ENCODE measurements at places on chromosomes 5 and 9. TPM values are rescaled to one million over a fixed set of nuclear protein-coding genes. Genes with fewer than 3 reads are reported as not detected.

DNA sequence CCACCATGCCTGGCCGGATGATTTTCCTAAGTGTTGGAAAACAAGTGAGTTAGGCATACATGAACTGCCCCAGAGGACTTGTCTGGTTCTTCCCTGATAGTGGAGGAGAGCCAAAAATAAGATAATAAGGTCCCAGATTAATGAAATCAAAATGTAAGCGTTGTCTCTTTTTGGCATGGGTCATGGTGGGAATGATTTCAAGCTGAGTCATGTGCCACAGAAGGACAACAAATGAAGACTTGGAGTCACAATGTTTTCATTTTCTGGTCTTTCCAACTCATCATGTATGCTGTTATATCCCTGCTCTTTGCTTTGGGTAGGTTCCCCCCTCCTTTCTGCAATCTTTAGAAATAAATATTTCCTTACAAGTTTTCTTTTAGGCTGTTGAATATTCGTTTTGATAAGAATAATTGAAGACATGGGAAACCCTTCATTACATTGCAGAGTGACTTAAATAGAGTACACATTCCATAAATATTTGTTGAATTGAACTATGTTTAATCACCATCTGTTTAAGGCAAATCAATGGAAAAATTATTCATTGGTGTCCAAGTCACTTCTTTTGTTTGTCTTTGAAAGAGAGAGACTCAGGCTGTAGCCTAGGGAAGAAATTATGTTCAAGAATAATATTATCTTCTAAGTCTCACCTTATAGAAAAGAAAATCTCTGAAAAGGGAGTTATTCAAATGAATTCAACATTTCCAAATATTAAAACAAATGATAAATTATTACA lies 196.3 kb downstream of the CSNK1G3 start:
- DNase-seq = no peak

- DNase-seq = no peak
These were observed 75.8 kb upstream of the WWC1 start for GRCh38 chr5:168215646-168216045.

GRCh38 chr5:20088361-20088760 lies 100.4 kb upstream of the CDH18 start:
- DNase-seq = no peak

GRCh38 chr9:3916984-3917383 lies 382.9 kb downstream of the GLIS3 start:
- DNase-seq = no peak

DNA sequence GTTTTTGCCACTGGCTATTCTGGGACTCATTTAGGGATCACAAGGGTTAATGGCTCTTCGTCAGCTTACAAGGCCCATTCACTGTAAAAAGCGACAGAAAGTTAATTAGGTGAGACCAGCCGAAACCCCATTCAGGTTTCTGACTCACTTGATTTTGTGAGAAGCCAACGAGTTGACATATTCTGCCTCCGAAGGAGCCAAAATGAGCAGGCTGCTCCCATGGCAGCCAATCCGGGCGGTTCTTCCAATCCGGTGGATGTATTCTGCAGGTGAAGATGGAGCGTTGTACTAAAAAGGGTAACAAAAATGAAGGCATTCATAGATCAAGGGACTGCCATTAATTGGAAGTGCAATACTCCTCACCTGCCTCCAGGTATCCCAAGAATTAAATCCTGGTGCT lies 39.7 kb downstream of the DDX31 start:
- DNase-seq = no peak

DNA sequence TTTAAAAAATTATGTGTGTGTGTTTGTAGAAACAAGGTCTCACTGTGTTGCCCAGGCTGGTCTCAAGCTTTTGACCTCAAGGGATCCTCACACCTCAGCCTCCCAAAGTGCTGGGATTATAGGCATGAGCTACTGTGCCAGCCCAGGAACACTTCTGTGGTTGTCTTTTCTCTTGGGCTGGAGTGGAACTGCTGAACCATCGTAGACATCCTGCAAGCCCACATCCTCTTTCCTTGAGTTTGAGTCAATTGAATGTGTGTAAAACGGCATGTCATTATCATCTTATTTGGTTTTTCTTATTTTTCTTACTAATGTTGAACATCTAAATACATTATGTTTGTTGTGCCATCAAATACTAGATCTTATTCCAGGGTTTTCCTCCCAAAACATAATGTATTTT lies 40.0 kb downstream of the EHMT1 start:
- no peak for DNase-seq

The DDX4 gene
- not detected for polyA plus RNA-seq

- DNase-seq = no peak
These were observed 22.0 kb upstream of the RAD23B start for GRCh38 chr9:107261106-107261505.

GRCh38 chr9:113868501-113868900 lies 7.6 kb upstream of the ZNF618 start:
- no peak for DNase-seq

DNA sequence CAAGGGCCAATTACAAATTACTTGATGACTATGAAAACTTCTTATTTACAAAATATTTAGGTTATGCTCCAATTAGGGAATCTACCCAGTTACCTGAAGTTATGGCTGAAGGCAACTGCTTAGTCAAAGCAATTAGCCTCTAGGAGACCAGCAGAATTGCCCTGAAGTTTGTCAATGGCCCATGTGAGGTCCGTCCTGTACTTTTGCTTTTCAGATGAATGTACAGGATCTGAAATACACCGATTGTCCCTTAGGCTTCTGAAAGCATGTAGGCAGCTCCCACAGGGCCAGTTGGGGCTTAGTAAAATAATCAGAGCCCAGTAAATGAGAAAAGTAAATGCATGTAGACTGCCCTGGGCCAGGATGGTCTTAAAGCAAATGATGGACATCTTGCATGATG lies 93.3 kb downstream of the DAPK1 start:
- no peak for DNase-seq

GRCh38 chr9:85723215-85723614 lies 18.5 kb downstream of the AGTPBP1 start:
- no peak for DNase-seq

The CBY3 gene
- 0.75 TPM for polyA plus RNA-seq

GRCh38 chr5:160287378-160288051 lies 24.8 kb downstream of the CCNJL start:
- no peak for DNase-seq

GRCh38 chr9:78598120-78598519 lies 301.2 kb downstream of the PSAT1 start:
- no peak for DNase-seq

DNA sequence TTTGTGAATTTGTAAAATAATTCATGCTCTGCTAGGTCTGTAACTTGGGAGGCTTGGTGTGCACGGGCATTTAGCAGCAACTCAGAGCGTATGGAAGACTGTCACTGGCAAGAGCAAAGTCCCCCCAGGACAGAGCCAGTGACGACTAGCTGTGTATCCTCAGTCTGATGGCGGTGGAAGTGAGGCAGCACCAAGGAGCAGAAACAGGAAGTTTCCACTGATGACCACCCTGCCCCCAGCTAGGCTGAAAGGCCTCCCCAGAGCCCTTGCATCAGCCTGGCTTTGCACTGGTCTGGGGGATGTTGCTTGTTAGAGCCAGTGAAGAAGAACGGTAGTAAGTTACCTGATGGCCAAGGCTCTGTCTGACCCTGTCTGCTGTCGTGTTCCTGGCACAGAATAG lies 66.8 kb upstream of the ABL1 start:
- no peak for DNase-seq

The PHF24 gene
- polyA plus RNA-seq = 0.14 TPM

- DNase-seq = no peak
These were observed 76.2 kb upstream of the CHD1 start for GRCh38 chr5:99004960-99005359.

The SLC46A2 gene
- 0.44 TPM for polyA plus RNA-seq

The RNF208 gene
- 13.2 TPM for polyA plus RNA-seq

DNA sequence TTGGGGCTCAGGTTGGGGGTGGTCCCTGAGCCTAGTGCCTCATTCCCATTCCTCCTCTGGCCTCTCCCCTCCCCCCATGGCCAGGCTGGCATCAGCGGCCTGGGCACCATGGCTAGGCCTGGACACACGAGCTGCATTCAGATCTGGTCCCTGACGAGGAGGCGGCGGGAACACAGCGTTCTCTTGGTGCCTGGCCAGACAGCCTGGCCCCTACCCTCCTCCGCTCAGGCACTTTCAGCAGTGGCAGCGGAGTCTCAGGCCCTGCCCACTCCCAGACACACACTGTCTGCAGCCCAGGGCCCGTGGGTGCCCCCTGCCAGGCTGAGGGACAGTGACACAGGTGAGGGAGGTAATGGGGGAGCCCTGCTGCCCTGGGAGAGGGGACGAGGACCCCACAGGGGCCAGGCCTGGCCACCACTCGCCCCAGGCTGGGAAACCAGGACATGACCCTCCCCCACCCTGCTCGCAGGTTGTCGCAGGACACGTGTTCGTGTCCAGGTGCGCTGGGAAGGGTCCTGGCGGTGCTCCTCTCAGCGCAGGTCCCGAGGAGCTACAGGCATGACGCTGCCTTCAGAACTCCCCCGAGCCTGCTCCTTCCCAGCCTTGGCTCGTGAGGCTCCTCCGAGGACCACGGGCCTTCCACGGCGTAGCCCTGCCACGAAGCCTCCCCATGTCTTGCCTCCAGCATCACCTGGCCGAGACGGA lies 19.9 kb upstream of the UBAC1 start:
- no peak for DNase-seq

The WNK2 gene
- polyA plus RNA-seq = 24.8 TPM

The PLAC8L1 gene
- 0.76 TPM for polyA plus RNA-seq

- DNase-seq = no peak
These were observed 265.9 kb downstream of the MCTP1 start for GRCh38 chr5:95018946-95019345.

DNA sequence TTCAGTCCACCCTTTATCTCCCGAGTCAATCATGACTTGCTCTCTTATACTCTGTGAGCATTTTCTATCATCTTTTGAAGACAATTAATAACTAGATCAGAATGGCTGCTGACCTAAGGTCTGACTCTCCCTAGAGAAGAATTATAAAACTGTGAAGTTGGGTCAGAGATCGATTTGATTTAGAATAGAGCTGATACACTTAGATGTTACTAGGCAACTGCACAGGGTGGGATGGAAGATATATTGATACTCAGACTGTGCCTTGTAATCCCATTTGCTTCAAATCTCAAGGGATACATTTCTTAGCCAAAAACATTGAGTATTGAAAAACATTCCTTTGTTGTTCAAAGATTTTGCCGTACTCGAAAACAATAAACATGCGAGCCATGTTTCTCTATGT lies 106.0 kb upstream of the NMUR2 start:
- DNase-seq = no peak

The ROPN1L gene
- 1.6 TPM for polyA plus RNA-seq

- no peak for DNase-seq
These were observed 34.9 kb downstream of the SLC6A3 start for GRCh38 chr5:1410156-1411014.

GRCh38 chr5:82905986-82906385 lies 171.2 kb downstream of the TMEM167A start:
- DNase-seq = no peak

GRCh38 chr9:107216329-107216728 lies 66.8 kb upstream of the RAD23B start:
- no peak for DNase-seq

The ATP6V0E1 gene
- polyA plus RNA-seq = 235 TPM

GRCh38 chr5:14148890-14149671 lies 5.9 kb downstream of the TRIO start:
- no peak for DNase-seq

The GPX3 gene
- polyA plus RNA-seq = 1,420 TPM

GRCh38 chr9:95003689-95004410 lies 277.4 kb downstream of the AOPEP start:
- DNase-seq = no peak

- no peak for DNase-seq
These were observed 165.0 kb downstream of the FGF1 start for GRCh38 chr5:142520885-142521284.

GRCh38 chr5:119385136-119385535 lies 29.3 kb downstream of the TNFAIP8 start:
- no peak for DNase-seq

The C9orf43 gene
- 0.73 TPM for polyA plus RNA-seq

- no peak for DNase-seq
These were observed 13.8 kb downstream of the TMEM8B start for GRCh38 chr9:35842795-35843194.

DNA sequence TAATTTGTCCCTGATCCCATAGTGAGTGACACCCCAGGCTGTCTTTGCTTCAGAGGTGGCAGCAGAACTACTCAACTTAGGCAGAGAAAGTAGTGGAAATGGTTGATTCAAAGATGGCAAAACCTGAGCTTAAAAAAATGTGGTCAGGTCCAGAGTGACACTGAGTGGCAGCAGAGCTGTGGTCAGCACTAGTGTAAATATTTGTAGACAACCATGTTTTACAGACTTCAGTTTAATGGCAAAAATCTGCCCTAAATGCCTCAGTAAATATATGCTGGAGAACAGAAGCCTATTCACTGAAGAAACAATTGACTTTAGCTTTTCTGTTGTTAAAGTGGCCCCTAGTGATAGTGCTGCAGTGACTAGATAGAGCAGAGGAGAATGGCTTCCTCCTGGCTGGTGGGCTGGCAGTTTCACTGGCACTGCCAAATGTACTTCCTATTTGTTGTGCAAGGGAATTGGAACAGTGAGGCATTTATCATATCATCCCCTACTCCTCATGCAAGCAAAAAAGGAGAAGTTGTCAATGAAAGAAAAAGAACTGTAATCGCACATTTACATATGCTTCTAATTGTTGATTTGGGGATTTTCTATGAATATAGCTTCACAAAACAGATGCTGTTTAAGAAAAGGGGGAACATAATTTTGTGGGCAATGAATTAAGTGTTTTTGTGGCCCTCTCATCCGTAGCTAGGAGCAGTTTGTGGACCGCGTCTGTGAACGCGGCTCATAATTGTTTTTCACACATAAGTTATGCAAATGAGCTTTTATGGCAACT lies 12.0 kb downstream of the PBX3 start:
- no peak for DNase-seq

DNA sequence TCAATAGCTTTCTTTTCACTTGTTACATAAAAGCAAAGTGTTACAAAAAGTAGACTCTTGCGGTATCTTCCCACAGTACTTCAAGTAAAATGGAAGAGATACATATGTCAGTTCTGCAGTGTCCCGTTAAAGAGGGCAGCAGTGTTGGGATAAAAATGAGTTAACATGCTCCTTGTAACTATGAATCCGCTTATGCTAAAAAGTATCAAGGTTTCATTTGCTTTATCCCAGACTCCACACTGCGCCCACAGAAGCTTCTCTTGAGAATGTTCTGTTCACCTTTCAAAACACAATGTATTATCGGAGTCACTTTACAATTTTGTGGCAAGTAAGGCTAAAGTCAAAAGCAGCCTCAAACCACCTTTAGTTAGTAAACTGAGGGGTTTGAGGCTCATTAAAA lies 790 bp downstream of the PTAR1 start:
- peak; percentile 7 for DNase-seq

The FGF1 gene
- 16.4 TPM for polyA plus RNA-seq

DNA sequence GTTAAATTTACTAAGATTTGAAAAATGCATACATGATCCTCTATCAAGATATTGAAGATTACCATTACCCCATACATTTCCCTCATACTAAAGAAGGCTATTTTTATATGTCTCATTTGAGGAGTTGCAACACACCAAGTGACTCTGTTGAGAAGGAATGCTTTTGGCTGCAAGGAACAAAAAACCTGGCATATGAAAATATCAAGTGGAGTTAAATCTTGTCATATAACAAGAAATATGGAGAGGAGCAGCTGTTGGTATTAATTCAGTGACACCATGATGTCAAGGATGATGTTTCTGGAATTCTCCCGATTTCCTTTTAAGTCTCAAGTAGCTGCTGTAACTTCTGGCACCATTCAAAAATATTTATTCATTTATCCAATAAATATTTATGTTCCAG lies 193.8 kb downstream of the CSNK1G3 start:
- no peak for DNase-seq

GRCh38 chr9:37156781-37157356 lies 36.5 kb downstream of the ZCCHC7 start:
- DNase-seq = no peak
